Amniotic stem cell (primary cell): ENCODE measurements at places on chromosomes 3 and 15.

DNA sequence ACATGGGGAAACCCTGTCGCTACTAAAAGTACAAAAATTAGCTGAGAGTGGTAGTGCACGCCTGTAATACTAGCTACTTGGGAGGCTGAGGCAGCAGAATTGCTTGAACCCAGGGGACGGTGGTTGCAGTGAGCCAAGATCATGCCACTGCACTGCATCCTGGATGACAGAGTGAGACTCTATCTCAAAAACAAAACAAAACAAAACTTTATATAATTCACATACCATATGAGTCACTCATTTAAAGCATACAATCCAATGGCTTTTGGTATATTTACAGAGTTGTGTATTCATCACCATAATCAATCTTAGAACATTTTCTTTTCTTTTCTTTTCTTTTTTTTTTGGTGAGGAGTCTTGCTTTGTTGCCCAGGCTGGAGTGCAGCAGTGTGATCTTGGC is 8.7 kb downstream of the PXK start:
- no peak for DNase-seq

- DNase-seq, result no peak
Measured at GRCh38 chr15:57255751-57256341, 120.5 kb upstream of the CGNL1 start.

DNA sequence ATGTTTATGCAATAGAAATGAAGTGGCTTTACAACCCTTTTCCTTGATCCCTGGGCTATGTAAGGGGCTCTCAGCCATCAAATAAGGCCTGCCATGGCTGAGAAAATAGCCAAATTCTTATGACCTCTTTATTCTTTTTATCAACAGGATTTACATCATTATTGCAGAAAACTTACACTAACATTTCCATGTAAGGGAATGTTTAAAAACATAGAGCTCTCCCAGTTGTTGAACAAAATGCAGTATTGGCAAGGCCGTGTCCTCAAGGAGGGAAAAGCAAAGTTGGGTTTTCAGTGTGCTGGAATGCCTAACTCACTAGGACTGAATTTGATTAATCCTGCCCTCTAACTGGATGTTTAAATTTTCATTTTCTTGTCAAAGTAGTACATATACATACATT is 22.3 kb downstream of the NR2C2 start:
- no peak for DNase-seq

DNA sequence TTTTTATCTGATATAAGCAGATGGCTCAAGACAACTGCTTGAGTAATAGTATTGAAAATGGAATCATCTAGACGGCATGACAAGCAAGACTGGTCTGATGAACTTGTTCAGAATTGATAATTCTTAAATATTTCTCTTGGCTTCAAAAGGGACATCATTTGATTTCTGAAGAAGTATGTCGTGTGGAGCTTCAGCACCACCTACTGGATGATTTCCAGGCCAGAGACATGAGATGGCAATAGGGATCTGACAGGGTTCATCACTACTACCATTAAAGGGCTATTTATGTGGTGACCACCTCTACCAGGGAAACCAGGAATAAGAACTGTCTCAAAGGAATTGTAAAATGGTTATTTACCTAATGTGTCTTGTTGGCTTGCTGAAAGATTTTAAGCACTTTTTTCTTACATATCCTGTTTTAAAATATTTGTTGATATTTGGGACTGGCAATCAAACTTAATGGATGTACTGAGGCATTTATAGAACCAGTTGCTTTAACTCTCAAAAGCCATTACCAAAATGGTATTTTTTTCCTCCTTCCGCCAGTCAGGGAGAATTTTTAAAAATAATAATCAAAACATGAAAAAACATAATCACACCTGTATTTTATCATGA is 99.5 kb upstream of the FAM98B start:
- DNase-seq, result peak; percentile 25

GRCh38 chr15:33111041-33111451 is 83.5 kb downstream of the FMN1 start:
- DNase-seq, result no peak

DNA sequence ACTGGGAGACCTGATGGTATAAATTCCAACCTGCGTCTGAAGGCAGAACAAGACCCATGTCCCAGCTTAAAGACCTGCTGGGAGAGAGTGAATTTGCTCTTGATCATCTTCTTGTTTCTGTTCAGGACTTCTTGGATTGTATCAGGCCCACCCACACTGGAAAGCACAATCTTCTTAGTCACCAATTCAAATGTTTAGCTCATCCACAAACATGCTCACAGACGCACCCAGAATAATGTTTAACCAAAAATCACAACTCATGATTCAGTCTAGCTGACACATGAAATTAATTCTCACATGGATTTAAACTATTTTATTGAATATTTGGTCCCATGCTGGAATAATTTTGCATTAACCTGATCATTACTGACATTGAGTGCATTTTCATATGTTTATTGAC is 37.8 kb upstream of the GOLGA6L2 start:
- DNase-seq, result no peak

- no peak for DNase-seq
Measured at GRCh38 chr15:23035964-23036566, 3.3 kb downstream of the TUBGCP5 start.

GRCh38 chr3:42264399-42265058 is 1.5 kb downstream of the CCK start:
- no peak for DNase-seq

GRCh38 chr3:60107275-60107674 is 1057.5 kb upstream of the CFAP20DC start:
- no peak for DNase-seq

DNA sequence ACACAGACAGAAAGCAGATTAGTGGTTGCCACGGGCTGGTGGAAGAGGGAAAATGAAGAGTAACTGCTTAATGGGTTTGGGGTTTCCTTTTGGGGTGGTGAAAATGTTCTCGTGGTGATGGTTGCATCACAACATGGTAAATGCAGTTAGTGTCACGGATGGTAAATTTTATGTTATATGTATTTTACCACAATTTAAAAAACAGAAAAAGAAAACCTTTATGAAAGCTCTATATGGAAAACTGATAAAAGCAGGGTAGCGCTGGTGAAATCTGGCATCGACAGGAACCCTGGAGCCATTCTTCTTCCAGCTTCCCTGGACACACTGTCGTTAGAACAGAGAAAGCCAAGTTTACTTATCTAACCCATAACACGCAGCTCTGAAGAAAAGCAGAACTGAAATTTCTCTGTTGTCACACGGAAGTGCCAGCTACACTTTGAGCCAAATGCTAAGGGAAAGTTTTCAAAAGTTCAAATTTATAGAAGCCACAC is 287.7 kb upstream of the NR2F2 start:
- DNase-seq, result no peak

DNA sequence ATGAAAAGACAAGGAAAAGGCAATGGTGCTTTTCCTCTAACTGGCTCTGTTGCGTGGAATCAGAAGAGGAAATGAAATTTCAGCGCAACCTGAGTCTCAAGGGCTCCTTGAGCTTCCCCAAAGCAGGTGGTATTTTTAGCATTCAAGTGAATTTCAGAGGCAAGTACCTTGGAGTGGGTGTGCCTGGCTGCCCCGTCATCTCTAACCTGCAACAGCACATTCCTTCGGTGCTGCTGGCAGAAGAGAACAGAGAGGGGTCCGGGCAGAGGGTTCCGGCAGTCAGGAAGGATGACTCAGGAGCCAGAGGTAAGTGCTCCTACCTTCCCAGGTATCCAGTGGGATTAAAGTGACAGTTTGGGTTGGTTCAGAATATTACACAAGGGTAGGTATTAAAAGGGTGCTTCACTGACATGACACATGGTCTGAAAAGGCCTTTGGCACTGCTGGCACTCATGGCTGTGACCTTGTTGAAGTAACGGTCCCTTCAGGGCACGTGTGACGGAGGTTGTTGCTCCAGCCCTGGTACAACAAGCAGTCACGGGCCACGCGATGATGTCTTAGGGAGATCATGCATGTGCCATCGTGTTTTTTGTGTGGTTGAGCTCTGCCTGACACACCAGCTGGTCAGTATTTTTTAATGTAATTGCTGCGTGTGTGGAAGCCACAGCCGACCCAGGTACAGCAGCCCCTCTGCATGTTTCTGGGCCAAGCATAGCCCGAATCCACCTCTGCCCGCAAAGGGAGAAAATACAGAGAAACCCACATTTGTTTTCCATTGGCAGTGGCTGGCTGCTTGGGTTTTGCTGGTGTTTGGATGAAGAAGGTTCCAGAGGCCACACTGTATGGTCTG is 75.7 kb downstream of the LRRK1 start:
- no peak for DNase-seq

DNA sequence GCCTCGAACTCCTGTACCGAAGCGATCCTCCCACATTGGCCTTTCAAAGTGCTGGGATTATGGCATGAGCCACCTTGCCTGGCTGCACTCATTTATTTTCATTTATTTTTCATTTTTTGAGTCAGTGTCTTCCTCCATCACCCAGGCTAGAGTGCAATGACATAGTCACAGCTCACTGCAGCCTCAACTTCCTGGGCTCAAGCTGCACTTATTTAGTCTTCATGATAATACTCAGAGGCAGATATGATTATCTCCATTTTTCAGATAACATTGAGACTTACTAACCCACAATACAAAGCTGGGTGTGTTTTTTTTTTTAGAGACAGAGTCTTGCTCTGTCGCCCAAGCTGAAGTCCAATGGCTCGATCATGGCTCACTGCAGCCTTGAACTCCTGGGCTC is 10.0 kb downstream of the PRKCI start:
- no peak for DNase-seq

DNA sequence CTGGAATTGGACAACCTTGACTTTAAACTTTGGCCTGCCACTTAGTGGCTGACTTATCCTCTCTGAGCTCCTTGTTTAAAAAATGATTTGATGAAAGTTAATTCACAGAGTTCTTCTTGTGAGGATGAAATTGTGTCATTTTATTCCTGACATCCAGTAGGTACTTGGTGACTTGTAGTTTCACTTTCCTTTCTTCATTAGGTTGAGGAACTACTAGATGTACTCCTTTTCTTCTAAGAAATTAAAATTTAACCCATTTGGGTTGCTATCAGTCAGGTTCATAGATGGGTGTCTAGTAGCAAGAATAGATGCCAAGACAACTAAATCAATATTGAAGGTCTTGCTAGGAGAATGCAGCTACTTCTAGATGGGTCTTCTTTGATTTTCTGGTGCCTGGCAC is 5.2 kb downstream of the NR1D2 start:
- no peak for DNase-seq

DNA sequence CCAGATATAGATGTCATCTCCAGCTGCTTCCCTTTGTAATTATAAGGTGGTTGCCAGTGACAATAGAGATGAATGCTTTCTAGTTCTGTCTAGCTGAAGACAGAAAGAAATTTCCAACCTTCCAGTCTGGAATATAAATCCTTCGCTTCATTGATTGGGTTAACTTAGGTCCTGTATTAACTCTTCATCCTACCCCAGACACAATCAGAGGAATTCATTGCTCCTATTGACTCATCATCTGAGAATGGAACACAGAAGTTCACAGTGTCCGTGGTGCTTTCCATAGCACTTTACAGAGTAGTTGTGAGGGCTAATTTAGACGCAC is 241.4 kb downstream of the NFKBIZ start:
- DNase-seq, result no peak

- peak; percentile 77 for DNase-seq
Measured at GRCh38 chr3:133644768-133645167, 17.0 kb downstream of the TOPBP1 start.

DNA sequence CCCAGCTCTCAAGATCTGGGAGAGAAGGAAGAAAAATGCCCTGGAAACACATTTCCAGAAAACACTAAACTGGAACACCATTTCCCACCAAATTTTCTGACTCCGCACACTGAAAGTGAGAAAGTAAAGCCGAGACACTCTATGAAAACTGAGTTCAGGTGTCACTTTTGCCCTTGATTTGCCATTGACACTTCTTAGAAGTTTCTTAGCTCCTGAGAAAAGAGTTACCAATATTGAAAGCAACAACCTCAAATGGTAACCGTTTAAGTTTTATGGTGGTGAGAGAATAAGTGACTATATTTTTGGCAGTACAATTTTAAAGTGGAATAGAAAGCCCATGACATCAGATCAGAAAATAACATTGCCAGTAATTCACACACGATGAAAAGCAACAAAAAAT is 39.0 kb downstream of the CD86 start:
- no peak for DNase-seq

- no peak for DNase-seq
Measured at GRCh38 chr15:86004061-86004460, 75.6 kb upstream of the AGBL1 start.

- DNase-seq, result no peak
Measured at GRCh38 chr15:77291107-77291506, 128.8 kb downstream of the PEAK1 start.

GRCh38 chr3:150220041-150220440 is 188.1 kb upstream of the TSC22D2 start:
- no peak for DNase-seq

DNA sequence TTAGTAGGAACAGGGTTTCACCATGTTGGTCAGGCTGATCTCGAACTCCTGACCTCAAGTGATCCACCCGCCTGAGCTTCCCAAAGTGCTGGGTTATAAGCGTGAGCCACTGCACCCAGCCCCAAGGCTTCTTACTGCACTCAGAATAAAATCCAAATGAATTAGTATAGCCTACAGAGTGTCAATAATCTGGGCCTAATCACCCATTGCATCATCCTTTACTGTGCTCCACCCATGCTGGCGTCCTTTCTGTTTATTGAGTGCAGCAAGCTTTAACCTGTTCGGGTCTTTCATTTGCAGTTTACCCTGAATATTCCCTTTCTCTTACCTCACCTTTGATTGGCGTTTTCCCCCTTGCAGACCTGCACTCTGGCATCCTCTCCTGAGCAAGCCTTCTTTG is 77.7 kb downstream of the CEP63 start:
- DNase-seq, result no peak

GRCh38 chr15:101499863-101500713 is 10.6 kb upstream of the PCSK6 start:
- no peak for DNase-seq

DNA sequence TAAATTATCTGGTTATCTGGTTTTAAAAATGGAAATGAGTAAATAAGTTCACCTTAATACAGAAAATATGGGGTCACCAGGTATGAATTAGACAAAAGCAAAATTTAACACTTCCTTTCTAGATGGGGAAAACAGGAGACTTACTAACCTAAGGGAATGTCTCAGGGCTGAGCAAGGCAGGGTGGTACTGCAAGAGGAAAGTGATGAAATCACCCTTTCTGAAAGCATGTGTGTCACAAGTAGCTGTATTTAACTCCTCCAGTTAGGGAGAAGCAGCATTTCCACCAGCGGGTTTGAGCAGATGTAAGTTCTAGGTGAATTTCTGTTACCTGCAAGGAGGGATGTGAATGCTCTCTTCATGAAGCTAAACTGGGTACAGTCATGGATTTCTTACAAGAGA is 629.1 kb downstream of the MECOM start:
- DNase-seq, result no peak

GRCh38 chr3:179671747-179672242 is 19.0 kb downstream of the USP13 start:
- DNase-seq, result no peak

GRCh38 chr3:151949706-151950105 is 76.3 kb downstream of the SUCNR1 start:
- DNase-seq, result no peak
